ENCODE measurements at places on chromosomes 6 and 20. TPM values are rescaled to one million over a fixed set of nuclear protein-coding genes. Genes with fewer than 3 reads are reported as not detected.

RIPOR3 gene
- 15.0 TPM for polyA plus RNA-seq

GRCh38 chr6:18126121-18126520, 3.6 kb upstream of the NHLRC1 start:
- DNase-seq: no peak

GRCh38 chr6:139996253-139996834, 621.9 kb upstream of the CITED2 start:
- no peak for DNase-seq

PLTP gene
- 221 TPM for polyA plus RNA-seq

RAMACL gene
- polyA plus RNA-seq: 0.37 TPM

- DNase-seq: no peak
Measured at GRCh38 chr6:164408868-164409267, 900.5 kb downstream of the C6orf118 start.

SNX14 gene
- polyA plus RNA-seq: 43.1 TPM

DNA sequence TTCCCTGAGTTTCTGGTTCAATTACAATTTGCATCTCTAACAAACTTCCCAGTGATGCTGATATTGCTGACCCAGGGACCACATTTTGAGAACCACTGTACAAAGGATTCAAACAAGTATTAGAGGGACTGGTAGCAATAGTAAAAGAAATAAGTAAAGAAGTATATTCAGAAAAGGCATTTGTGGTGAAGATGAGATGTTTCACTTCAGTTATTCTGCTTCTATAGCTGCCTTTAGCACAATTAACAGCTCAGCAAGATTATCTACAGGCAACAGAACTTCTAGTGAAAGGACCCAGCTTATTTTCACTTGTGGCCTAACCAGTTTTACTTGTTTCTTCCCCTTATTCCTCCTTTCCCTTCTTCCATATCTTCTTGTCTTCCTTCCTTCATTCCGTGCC, 149.4 kb downstream of the PHF3 start:
- DNase-seq: no peak

TBXT gene
- polyA plus RNA-seq: not detected

- no peak for DNase-seq
Measured at GRCh38 chr6:16527691-16528090, 233.6 kb downstream of the ATXN1 start.

DNA sequence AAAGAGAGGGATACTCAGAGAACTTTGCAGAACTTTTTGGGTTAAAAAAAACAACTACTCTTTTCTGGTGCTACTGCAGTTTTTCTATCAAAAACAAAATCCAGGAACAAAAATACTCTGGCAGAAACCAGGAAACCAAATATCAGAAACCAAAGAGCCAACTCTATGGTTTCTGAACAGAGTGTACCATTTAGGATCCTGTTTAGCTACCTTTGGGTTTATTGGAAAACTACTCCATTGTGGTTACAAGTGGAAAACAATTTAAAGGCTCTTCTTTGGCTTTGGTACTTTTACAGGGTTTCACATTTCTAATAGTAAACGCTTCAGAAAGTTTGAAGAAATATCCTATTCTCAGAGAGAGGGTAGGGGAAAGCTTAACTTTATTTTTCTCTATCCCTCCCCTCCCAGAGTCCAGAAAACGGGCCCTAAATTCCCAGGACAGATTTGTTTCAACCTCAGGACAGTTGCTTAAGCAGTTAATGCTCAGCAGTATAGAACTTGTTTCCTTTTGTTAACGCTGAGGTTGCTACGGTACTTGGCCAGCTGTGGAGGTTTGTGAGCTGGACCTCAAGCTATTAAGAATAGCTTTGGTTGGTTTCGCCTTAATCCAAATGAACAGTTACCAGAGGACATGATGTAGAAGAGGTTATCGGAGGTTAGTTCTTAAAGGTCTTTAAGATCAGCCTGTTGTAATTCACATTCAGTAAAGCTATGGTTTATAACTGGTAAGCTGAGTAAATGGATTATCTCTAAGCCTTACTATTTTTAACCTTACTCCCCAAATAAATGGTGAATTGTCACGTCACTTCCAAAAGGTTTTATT, 47.9 kb downstream of the FOXO3 start:
- DNase-seq: no peak
